Right ventricle myocardium inferior (tissue), 1 donor: ENCODE measurements at places on chromosomes 12 and 14.

GRCh38 chr12:10169104-10169503 lies 2.8 kb downstream of the OLR1 start:
- no peak for DNase-seq

GRCh38 chr12:101823891-101824290 lies 6.9 kb downstream of the GNPTAB start:
- DNase-seq: no peak

- DNase-seq: no peak
Observed at GRCh38 chr12:24127919-24128721, 178.7 kb upstream of the SOX5 start.

DNA sequence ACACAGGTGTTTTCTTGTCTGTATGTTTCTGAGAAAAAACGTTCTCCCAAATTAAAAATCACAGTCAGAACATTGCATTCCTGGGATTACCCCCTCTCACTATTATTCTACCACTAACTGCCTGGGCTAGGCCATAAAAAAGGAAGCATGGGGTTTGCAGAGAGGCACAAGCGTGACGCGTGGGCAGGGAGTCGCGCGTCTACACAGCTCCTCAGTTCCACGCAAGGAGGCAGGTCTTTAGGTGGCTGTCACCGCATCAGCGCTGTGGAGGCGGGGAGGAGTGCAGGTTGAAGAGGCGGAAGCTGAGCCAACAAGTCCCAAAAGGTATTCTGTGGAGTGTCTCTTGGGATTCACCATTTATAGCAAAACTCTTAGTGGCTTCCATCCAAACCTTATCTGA lies 109.9 kb downstream of the RIMBP2 start:
- DNase-seq: no peak

GRCh38 chr12:112017041-112017440 lies 3.8 kb downstream of the ERP29 start:
- no peak for DNase-seq

- no peak for DNase-seq
Observed at GRCh38 chr14:51597261-51598001, 54.3 kb upstream of the FRMD6 start.

GRCh38 chr12:79413796-79414195 lies 277.0 kb downstream of the PAWR start:
- DNase-seq: no peak
